ENCODE measurements at places on chromosomes 6 and 20.

- peak overlapping the region; percentile 2 for H3K27ac ChIP-seq
- H3K27me3 ChIP-seq, result no peaks in the 10 kb centered on the region
- H3K36me3 ChIP-seq, result no peaks in the 10 kb centered on the region
- no peaks in the 10 kb centered on the region for H3K4me1 ChIP-seq
Observed at GRCh38 chr6:169190970-169191369, 62.7 kb downstream of the THBS2 start.

- no peaks in the 10 kb centered on the region for H3K27me3 ChIP-seq
- DNase-seq, result no peak
- H3K4me1 ChIP-seq, result no peaks in the 10 kb centered on the region
- no peaks in the 10 kb centered on the region for H3K36me3 ChIP-seq
Observed at GRCh38 chr20:13510837-13511488, 127.8 kb downstream of the TASP1 start.

DNA sequence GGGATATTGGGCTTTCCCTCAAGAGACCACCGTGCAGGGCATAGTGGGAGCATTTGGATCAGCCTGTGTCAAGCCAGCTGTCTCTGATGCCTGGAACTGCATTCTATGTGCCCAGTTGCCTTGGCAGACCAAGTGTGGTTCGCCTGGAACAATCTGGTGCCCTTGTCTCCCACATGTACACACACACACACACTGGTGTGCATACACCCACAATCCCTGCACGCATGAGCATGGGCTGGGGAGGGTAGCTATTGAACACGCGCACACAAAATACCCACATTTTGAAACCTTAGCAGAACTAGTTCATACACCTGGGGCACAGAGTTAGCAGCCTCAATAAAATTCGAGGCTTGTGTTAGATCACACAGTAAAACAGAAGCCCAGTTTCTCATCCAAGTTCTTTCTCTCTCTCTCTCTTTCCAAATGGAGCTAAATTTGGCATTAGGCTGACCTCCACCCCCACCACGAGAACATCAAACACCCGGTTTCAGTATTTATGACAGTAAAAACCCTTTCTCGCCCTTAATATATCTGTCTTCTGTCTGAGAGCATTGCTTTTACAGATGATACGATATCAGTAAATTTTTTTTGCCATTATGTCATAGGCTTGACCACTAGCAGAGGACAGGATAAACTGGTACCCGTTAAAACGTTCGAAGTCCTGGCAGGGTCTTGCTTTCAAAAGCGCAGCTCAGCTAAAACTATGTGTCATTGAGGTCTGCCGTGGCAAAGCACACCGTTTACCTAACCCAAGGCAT is 18.2 kb upstream of the NFATC2 start:
- H3K4me1 ChIP-seq, result peaks cover 44% of the 10 kb centered on the region
- no peak overlapping the region for H3K27ac ChIP-seq
- H3K27me3 ChIP-seq, result no peaks in the 10 kb centered on the region
- DNase-seq, result no peak
- peak overlapping the region; percentile 61 for H3K4me3 ChIP-seq

- no peak for DNase-seq
- no peak overlapping the region for H3K4me3 ChIP-seq
- no peaks in the 10 kb centered on the region for H3K27me3 ChIP-seq
Observed at GRCh38 chr20:37505263-37506151, 15.5 kb upstream of the NNAT start.

- H3K27ac ChIP-seq, result no peak overlapping the region
- H3K4me1 ChIP-seq, result no peaks in the 10 kb centered on the region
- H3K4me3 ChIP-seq, result no peak overlapping the region
- no peaks in the 10 kb centered on the region for H3K36me3 ChIP-seq
Observed at GRCh38 chr20:36101192-36101591, 53.3 kb upstream of the EPB41L1 start.

GRCh38 chr6:72048080-72048479 is 161.7 kb downstream of the RIMS1 start:
- DNase-seq, result no peak
- H3K27ac ChIP-seq, result no peak overlapping the region
- H3K36me3 ChIP-seq, result no peaks in the 10 kb centered on the region
- H3K27me3 ChIP-seq, result no peaks in the 10 kb centered on the region
- no peak overlapping the region for H3K4me3 ChIP-seq
- H3K4me1 ChIP-seq, result no peaks in the 10 kb centered on the region

DNA sequence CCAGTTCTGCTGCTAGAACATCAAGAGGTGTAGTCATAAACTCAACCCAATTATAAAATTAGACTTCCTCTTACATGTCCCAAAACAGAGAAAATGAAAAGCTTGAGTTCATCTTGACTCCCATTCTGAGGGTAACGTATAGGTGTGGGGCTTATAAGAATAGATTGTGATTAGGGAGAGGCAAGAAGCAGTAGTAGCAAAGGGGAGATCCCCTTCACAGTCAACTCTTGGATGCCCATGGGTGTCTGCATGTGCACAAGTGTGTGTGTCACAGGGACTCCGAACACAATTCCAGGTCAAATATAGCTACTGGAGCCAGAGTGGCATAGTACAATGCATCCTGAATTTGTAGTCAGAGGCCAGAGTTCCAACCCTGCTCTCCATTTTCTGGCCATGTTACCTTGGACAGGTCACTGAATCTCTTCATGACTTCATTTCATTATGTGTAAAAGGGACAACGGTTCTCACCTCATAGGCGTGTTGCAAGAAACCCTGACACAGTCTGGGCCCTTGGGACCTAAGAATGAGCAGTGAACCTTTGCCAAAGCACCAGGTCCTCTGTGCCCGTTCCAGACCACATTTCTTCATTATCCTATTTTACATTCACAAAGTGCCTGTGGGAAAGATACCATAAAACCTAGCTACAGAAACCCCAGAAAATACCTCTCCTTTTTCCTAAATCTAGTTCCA is 11.8 kb downstream of the GSTA4 start:
- H3K4me1 ChIP-seq, result no peaks in the 10 kb centered on the region
- H3K4me3 ChIP-seq, result no peak overlapping the region
- no peaks in the 10 kb centered on the region for H3K27me3 ChIP-seq
- H3K27ac ChIP-seq, result no peak overlapping the region

DNA sequence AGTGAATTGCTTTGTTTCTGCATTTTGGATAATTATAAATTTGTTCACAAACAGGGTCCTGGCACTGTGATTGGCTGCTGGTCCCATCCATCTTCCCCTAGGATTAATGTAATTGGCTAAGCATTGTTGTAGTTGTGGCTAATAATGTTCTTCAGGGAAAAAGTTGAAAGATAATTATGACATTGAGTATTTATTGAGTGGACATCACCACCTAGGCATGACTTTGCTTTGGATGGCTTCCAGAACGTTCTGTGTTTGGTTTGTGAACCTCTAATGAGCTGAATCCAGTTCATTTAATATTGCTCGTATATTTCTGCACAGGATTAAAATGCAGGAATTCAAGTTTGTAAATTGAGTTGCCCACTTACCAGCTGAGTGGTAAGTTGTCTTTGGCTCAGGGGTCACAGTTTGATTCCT is 55.1 kb downstream of the ARID1B start:
- H3K27ac ChIP-seq, result peak overlapping the region; percentile 31
- no peak overlapping the region for H3K4me3 ChIP-seq
- no peaks in the 10 kb centered on the region for H3K27me3 ChIP-seq
- DNase-seq, result peak; percentile 72
- H3K36me3 ChIP-seq, result no peaks in the 10 kb centered on the region
- peaks cover 42% of the 10 kb centered on the region for H3K4me1 ChIP-seq

- no peak for DNase-seq
- H3K36me3 ChIP-seq, result no peaks in the 10 kb centered on the region
- no peak overlapping the region for H3K27ac ChIP-seq
- H3K27me3 ChIP-seq, result no peaks in the 10 kb centered on the region
- H3K4me1 ChIP-seq, result no peaks in the 10 kb centered on the region
Observed at GRCh38 chr20:60254901-60255411, 296.7 kb downstream of the CDH26 start.

DNA sequence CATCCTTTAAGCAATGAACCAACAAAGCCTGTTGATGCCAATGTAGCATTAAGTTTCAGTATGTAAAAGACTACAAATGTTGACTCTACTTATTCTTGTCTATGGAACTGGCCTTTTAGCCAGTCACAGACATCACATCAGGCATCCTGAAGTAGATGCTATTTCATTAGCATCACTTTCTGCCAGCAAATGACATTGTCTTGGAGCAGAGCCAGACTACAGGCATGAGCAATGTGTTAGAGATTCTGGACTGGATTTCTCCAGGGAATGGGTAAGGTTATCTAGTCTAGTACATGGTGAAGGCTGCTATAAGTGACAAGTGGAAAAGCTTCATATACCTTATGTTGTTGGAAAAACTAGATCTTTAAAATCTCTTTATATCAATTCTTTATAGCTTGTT is 142.9 kb downstream of the ADGRB3 start:
- H3K36me3 ChIP-seq, result no peaks in the 10 kb centered on the region
- DNase-seq, result no peak
- no peak overlapping the region for H3K27ac ChIP-seq
- peaks cover 5% of the 10 kb centered on the region for H3K4me1 ChIP-seq
- H3K4me3 ChIP-seq, result no peak overlapping the region
- no peaks in the 10 kb centered on the region for H3K27me3 ChIP-seq

GRCh38 chr20:34956041-34956458 is 382 bp downstream of the MYH7B start:
- H3K4me1 ChIP-seq, result peaks cover 21% of the 10 kb centered on the region
- H3K27me3 ChIP-seq, result no peaks in the 10 kb centered on the region
- peaks cover 7% of the 10 kb centered on the region for H3K36me3 ChIP-seq
- DNase-seq, result no peak
- peak overlapping the region; percentile 94 for H3K27ac ChIP-seq

DNA sequence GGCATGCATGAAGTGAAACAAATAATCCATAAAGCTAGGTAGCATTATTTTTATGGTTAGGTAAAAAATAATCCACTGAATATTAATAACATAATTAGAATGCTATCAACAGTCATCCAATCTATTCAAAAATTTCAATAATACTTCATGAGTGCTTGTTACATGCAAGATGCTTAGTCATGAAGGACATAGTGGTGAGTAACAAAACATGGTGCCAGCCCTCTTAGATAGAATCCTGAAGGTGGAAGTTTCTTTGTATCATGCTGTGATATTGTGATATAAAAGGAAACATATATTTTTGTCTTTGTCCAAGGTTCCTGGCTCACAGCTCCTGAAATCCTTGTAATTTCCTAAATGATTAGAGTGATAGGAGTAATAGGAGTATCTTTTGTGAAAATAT is 14.9 kb downstream of the RCAN2 start:
- no peak overlapping the region for H3K27ac ChIP-seq
- H3K4me3 ChIP-seq, result no peak overlapping the region
- peaks cover 52% of the 10 kb centered on the region for H3K4me1 ChIP-seq

DNA sequence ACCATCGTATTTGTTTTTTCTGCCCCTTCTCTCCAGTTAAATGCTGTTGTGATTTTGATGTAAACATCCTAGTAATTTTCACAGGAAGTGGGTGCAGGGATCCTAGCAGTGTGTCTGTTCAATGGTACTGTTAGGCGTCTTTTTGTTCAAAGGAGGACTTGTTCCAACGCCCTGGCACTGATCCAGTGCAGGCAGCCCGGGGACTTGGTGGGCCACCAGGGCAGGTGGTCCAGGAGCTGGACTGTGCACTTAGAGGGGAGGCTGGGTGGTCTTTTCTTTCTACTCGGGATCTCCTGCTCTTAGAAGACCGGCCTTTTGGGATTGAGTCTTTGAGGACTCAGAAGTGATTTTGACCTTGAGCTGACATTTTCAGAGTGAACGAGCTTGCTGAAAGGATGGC is 41.1 kb upstream of the NKX2-2 start:
- H3K4me3 ChIP-seq, result no peak overlapping the region
- H3K36me3 ChIP-seq, result no peaks in the 10 kb centered on the region
- DNase-seq, result no peak
- H3K27ac ChIP-seq, result no peak overlapping the region

GRCh38 chr20:6696001-6696400 is 71.5 kb upstream of the BMP2 start:
- no peaks in the 10 kb centered on the region for H3K36me3 ChIP-seq
- no peak for DNase-seq
- H3K27ac ChIP-seq, result no peak overlapping the region
- no peaks in the 10 kb centered on the region for H3K4me1 ChIP-seq
- H3K27me3 ChIP-seq, result no peaks in the 10 kb centered on the region
- no peak overlapping the region for H3K4me3 ChIP-seq

- no peak overlapping the region for H3K4me3 ChIP-seq
- no peak overlapping the region for H3K27ac ChIP-seq
- H3K27me3 ChIP-seq, result no peaks in the 10 kb centered on the region
Observed at GRCh38 chr20:32304131-32304746, 26.8 kb downstream of the KIF3B start.

DNA sequence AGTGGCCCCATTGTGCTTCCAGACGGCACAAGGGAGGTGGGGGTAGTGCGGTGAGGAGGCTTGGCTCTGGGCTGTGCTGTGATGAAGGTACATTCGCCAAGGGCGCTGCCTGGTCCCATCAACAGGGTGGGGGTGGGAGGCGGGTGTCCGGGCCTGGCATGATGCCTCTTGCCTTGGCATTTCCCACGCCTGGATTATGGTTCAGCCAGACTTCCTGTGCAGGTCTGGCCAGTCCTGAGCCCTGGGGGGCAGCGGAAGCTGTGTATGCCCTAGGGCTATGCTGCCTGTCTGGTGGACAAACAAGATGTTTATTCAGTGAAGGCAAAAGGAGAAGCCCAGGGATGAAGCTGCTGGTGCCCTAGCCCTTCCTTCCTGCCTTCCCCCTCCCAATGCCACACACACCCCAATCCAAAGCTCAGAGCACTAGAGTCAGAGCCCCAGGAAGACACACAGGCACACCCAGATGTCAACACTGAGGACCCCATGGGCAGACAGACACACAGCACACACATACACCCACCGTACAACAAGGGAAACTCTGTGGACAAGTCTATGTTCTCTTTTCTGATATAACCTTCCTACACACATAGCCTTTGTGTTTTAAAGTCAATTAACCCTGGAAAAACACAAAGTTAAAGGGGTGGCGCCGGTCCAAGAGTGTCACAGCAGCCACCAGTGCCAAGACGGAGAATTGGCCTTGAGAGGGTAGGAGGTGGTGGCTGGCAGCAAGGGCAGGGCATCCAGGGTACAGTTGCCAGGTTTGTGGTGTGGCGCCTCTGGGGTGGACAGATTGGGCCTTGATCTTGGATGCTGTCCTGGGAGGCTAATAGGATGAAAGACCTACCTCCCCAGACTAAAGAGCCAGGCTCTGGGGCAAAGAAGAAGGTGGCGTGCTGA is 54.7 kb upstream of the SAYSD1 start:
- no peak overlapping the region for H3K27ac ChIP-seq
- H3K4me1 ChIP-seq, result no peaks in the 10 kb centered on the region
- no peak overlapping the region for H3K4me3 ChIP-seq
- no peak for DNase-seq
- H3K36me3 ChIP-seq, result no peaks in the 10 kb centered on the region

DNA sequence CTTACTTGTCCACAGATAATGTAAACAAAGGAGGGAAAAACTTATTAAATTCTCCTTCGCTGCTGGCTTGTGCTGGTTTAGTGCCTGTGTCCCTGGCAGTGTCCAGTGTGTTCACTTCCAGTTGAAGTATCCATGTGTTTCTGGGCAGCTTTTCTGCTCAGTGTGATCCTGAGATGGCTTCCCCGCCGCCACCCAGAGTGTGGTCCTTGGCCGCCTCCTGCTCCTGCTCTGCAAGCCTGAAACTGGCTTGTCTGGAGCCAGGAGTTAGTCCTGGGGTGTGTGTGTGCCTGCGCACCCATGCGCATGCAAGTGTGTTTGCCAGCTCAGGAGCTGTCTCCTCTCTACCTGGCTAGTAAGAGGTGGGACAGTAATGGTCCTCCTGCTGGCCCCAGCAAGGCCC is 7.2 kb downstream of the BTBD3 start:
- no peak for DNase-seq
- no peak overlapping the region for H3K27ac ChIP-seq
- no peak overlapping the region for H3K4me3 ChIP-seq
- no peaks in the 10 kb centered on the region for H3K36me3 ChIP-seq

GRCh38 chr6:158445426-158446085 is 114.3 kb upstream of the TMEM181 start:
- no peaks in the 10 kb centered on the region for H3K36me3 ChIP-seq
- DNase-seq, result no peak
- no peaks in the 10 kb centered on the region for H3K27me3 ChIP-seq

Data from heart left ventricle (tissue), 16 donors.